ENCODE measurements at places on chromosomes 7 and 10. TPM values are rescaled to one million over a fixed set of nuclear protein-coding genes. Genes with fewer than 3 reads are reported as not detected.

DNA sequence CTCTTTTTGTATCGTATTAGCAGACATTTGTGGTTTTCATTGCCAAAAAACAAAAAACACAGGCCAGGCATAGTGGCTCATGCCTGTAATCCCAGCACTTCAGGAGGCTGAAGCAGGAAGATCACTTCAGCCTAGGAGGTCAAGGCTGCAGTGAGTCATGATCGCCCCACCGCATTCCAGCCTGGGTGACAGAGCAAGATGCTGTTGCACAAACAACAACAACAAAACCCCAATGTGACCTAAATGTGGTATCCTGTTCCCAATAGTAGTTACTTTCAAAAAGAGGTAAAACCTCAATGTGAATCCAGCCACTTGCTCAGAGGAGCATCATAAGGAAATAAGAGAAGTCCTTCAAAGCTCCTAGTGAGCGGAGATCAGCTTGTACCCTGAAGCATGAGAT is 45.8 kb upstream of the SKAP2 start:
- no peak for DNase-seq

- DNase-seq = no peak
These were observed 98.4 kb downstream of the VOPP1 start for GRCh38 chr7:55473932-55474331.

GRCh38 chr10:133156674-133157579 is 3.1 kb upstream of the KNDC1 start:
- DNase-seq = no peak

DNA sequence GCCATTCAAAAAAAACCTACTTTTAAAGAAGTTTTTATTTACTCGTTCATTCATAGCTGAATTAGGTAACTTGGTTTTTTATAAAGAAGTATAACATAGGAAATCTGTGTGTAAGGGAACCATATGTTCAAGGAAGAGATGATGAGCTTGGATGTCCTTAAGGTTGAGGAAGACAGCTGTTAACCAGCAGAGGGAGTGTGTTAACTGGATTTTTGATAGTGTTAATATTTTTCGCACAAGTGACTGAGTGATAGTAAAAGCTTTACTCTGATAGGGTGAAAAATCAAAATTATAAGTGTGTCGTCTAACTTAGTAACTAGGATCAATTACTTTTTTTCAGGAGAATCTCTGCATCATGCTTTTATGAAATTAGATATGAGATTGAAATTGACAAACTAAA is 134.7 kb downstream of the ARL5B start:
- no peak for DNase-seq

TRPV5 gene
- total RNA-seq = not detected

GRCh38 chr7:33981226-33981625 is 75.9 kb downstream of the BMPER start:
- no peak for DNase-seq

DNA sequence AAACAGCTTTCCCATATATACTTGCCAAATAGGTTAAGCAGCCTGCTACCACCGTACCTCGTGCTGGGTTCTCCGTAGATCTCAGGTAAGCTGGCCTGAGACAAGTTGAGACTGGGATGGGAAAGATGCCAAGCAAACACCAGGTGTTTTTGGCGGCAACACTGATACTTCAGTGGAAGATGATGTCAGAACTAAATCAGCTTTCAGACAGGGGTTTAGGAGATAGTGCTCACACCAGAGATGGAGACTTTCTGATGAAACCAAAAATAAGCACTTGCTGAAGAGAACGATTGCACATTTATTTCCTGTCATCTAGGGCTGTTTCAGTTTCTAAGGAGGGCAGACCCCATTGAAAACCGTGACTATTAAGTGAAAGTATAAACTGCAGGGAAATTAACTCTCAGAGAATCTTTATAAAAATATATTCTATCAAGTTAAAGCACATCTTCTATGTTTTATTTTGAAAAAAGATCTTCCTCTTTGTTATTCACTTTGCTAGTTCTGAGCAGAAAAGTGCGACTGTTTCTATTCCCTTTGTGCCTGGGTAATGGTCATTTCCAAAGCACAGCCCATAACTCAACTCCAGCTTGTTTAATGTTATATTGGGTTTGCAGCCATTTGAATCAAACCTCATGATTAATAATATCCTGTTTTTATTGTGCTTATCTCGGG is 149.9 kb downstream of the CPED1 start:
- no peak for DNase-seq

DNA sequence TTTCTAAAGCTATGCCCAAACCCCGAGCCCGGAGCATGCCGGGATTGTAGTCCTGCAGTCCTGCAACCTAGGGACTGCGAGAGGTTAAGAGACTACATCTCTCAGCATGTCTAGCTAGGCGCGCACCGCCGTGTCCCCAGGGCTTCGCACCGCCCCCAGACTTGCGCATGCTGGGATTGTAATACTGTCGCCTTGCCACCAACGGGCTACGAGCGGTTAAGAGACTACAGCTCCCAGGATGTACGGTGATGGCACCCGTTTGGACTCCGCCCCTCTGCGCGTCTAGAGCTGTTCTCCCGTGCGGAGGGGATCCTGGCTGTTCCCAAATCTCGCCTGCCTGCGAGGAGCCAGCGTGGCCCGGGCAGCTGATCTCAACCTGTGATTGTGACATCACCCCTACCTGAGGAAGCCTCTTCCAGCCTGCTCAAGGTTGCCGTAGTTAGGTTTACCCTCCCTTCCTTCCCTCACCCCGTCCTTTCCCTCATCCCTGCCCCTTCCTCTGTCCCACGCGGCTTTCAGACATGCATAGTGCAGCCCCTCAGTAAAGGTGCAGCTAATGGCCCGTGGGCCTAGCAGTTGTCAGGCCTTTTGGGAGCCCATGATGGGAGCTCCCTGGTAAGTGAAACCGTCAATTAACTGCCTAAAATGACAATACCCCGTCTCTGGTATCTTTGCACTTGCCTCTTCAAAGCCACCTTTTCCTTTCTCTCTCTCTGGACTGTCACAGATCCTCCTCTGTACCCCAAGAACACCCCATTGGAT is 6.3 kb upstream of the ZNF736 start:
- DNase-seq = peak; percentile 96

GRCh38 chr7:148540041-148540738 is 50.4 kb upstream of the C7orf33 start:
- no peak for DNase-seq

All from T-cell (primary cell).